ENCODE measurements at places on chromosomes 1 and 21. TPM values are rescaled to one million over a fixed set of nuclear protein-coding genes. Genes with fewer than 3 reads are reported as not detected.

DNA sequence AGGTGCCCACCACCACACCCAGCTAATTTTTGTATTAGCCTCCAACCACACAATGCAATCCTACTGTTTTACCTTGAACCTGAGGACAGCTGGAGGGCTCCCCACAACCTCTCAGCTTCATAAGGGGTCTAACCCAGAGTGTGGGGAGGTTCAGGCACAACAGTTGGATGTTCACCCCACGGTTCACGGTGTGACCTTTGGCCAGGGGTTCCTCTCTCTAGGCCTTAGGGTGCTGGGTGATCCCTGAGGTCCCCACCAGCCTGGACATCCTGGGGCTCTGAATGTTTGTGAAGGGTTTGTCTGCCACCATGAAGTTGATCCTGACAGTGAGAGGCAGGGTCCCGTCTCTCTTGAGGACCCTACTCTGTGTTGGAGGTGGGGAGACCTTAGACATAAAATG lies 3.9 kb downstream of the ACOT11 start:
- H3K27me3 ChIP-seq, result no peaks in the 10 kb centered on the region
- H3K4me3 ChIP-seq, result no peak overlapping the region
- peaks cover 33% of the 10 kb centered on the region for H3K4me1 ChIP-seq
- DNase-seq, result no peak
- no peaks in the 10 kb centered on the region for H3K36me3 ChIP-seq

DNA sequence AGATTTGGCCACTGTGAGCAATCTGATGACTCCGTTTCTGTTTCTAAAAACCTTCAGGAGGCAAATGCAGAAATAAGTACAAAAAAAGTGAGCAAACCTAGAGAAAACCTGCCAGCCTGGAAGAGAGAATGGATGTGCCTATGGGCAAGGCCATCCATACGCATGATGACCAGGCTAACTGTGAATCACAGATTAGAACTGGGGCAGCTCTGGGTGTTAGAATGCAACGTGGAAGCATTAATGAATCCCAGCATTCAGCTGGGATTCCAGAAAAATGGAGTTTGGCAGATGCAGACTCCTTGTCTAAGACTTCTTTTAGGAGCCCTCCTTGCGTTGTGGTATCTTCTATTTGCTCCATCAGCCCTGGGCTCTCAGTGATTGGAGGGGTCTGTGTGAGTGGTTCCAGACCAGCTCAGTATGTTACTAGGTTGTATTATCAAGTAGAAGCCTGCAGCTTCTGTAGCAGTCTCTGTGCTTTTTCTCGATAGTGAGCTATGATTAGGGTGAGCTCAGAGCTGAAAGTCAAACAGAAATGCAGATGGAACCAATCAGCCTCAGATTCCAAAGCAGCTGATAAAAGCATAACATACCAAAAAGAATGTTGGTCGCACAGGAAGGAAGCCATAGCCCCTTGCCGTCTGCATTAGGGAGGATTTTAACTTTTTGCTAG lies 154.0 kb downstream of the PSMG1 start:
- H3K4me3 ChIP-seq, result no peak overlapping the region
- no peak overlapping the region for H3K27ac ChIP-seq
- H3K27me3 ChIP-seq, result no peaks in the 10 kb centered on the region
- H3K36me3 ChIP-seq, result no peaks in the 10 kb centered on the region

- no peak for DNase-seq
- peaks cover 70% of the 10 kb centered on the region for H3K4me1 ChIP-seq
- H3K27ac ChIP-seq, result peak overlapping the region; percentile 99
Observed at GRCh38 chr1:161200421-161200991, 1.7 kb upstream of the ADAMTS4 start.

DNA sequence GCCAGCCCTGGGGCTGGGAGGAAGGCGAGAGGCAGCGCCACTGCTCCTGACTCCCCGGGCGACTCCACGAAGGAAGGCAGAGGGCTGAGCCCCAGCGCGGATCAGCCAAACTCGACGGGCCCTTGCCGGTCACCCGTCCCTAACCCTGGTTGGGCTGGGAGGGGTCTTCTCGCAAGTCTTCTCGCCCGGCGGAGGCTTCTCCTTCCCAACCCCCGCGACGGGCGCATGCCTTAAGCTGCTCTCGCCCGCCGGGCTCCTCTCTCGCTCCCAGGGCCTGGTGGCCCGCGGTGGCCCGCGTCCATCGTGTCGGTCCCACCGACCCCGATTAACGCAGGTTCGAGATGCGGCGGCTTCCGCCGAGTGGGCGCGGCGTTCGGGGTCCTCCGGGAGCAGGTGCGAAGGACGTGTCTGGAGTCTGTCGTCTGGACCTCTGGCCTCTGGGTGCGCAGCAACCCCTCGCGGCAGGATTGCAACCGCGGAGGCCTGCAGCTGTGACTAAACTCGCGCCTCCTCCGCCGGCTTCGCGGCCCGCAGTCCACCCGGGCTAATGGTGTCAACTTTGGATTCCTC lies 29.0 kb upstream of the PPM1J start:
- no peak overlapping the region for H3K27ac ChIP-seq
- peak overlapping the region; percentile 27 for H3K4me3 ChIP-seq
- H3K27me3 ChIP-seq, result peaks cover 40% of the 10 kb centered on the region

DNA sequence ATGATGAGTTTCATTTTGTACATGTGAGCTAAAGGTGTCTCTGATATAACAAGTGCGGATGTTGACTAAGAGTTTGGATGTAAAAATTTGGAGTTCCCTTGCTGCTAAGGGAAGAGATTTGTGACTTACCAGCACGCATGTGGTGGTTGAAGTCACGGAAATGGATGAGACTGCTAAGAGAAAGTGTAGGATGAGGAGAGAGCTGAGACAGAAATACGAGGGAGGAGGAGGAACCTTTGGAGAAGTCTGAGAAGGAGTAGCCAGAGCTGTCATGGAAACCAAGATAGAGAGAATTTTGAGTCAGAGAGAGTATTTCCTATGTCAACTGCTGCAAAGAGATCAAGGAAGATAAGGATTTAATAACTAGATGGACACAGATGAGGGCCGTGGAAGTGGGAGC lies 106.5 kb upstream of the COL24A1 start:
- no peak overlapping the region for H3K4me3 ChIP-seq
- DNase-seq, result no peak
- no peaks in the 10 kb centered on the region for H3K27me3 ChIP-seq
- H3K4me1 ChIP-seq, result no peaks in the 10 kb centered on the region

Gene BACH1
- total RNA-seq, result 66.1 TPM

DNA sequence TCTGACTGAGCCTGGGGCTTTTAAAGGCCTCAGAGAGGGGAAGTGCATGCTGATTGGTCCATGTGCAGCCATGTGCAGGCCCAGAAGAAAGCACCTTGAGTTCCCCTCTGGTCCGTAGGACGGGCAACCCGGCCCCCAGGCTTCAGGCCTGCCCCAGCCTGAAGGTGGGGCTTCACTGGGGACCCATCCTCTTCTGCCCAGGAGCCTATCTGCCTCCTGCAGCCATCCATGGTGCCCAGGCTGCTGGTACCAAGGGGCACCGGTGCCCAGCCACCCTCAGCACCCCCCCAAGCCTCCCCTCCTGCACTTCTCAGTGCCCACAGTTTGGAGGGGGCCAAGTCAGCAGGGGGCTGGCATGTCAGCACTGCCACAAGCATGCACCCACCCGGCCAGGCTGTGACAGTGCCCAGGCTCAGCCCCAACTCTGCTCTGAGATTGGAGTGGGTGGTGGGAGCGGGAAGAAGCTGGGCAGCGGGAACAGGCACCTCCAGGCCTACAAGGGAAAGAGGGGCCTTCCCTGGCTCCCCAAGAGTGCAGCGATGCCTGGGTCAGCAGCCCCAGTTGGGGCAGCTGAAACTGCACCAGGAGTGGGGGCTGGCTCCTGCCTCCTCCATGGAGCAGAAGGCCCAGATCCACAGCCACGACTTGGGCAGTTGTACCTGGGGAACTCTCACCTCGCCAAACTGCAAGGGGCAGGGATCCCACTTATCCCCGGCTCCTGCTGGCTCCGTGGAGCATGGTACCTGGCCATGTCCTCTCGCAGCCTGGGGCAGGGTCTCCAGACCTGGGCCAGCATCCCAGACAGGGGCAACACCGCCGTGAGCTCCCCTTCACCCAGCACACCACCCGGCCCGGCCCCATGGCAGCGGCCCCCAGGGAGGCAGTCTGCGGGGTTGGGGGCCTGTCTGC lies 11.7 kb downstream of the COL6A2 start:
- no peak overlapping the region for H3K27ac ChIP-seq
- no peak overlapping the region for H3K4me3 ChIP-seq
- DNase-seq, result no peak

DNA sequence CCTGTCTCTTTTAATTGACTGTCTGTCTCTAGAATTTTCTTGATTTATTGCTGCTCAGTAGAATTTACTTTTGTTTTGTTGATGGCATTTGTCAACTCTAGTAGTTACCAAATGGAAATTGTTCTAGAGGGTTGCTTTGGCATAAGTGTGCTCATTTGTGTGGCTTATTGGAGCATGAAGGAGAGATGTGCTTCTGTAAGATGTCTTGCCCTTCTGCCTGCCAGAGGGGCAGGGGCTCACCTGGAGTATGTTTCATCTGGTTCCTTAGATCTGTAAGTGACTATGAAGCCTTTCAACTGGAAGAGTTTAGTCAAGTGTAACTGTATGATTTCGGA lies 345.5 kb downstream of the DISC1 start:
- no peak overlapping the region for H3K27ac ChIP-seq
- no peaks in the 10 kb centered on the region for H3K27me3 ChIP-seq
- no peak for DNase-seq
- H3K4me3 ChIP-seq, result no peak overlapping the region

GRCh38 chr21:35506771-35507170 lies 457.7 kb upstream of the RUNX1 start:
- no peaks in the 10 kb centered on the region for H3K36me3 ChIP-seq
- H3K27me3 ChIP-seq, result no peaks in the 10 kb centered on the region
- DNase-seq, result no peak

- DNase-seq, result no peak
- no peak overlapping the region for H3K27ac ChIP-seq
- no peaks in the 10 kb centered on the region for H3K4me1 ChIP-seq
- H3K4me3 ChIP-seq, result no peak overlapping the region
- H3K36me3 ChIP-seq, result no peaks in the 10 kb centered on the region
Observed at GRCh38 chr1:184843732-184844495, 89.3 kb upstream of the EDEM3 start.

GRCh38 chr1:182351790-182352364 lies 39.7 kb downstream of the GLUL start:
- DNase-seq, result no peak
- H3K36me3 ChIP-seq, result no peaks in the 10 kb centered on the region
- H3K4me1 ChIP-seq, result no peaks in the 10 kb centered on the region
- no peaks in the 10 kb centered on the region for H3K27me3 ChIP-seq

DNA sequence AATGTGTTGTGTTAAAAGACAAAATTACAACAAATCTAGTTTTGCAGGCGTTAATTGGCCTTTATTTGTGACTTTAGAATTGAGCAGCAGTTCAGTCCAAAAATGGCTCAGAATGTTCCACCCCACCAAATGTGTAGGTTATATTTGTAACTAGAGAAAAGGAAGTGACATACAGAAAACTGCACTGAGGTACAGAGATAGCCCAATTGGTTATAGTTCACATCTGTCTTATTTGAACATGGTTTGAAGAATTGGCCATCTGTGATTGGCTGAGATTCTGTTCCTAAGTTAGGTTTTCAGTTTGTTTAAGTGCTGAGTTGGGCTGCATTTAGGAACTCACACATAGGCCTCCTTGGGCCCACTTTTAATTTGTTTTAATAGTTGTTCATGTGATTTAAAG lies 12.0 kb upstream of the FMO2 start:
- H3K36me3 ChIP-seq, result no peaks in the 10 kb centered on the region
- no peak overlapping the region for H3K4me3 ChIP-seq
- H3K27me3 ChIP-seq, result no peaks in the 10 kb centered on the region
- no peaks in the 10 kb centered on the region for H3K4me1 ChIP-seq
- DNase-seq, result no peak
- H3K27ac ChIP-seq, result no peak overlapping the region

GRCh38 chr1:237814319-237814924 lies 76.3 kb downstream of the ZP4 start:
- no peaks in the 10 kb centered on the region for H3K4me1 ChIP-seq
- H3K4me3 ChIP-seq, result no peak overlapping the region
- no peak overlapping the region for H3K27ac ChIP-seq
- no peaks in the 10 kb centered on the region for H3K36me3 ChIP-seq
- no peak for DNase-seq
- no peaks in the 10 kb centered on the region for H3K27me3 ChIP-seq

Gene PLA2G2A
- total RNA-seq, result not detected

- H3K27me3 ChIP-seq, result no peaks in the 10 kb centered on the region
- H3K4me1 ChIP-seq, result no peaks in the 10 kb centered on the region
- H3K36me3 ChIP-seq, result no peaks in the 10 kb centered on the region
- no peak for DNase-seq
- H3K4me3 ChIP-seq, result no peak overlapping the region
Observed at GRCh38 chr21:35249636-35250035, 200.5 kb upstream of the RUNX1 start.

DNA sequence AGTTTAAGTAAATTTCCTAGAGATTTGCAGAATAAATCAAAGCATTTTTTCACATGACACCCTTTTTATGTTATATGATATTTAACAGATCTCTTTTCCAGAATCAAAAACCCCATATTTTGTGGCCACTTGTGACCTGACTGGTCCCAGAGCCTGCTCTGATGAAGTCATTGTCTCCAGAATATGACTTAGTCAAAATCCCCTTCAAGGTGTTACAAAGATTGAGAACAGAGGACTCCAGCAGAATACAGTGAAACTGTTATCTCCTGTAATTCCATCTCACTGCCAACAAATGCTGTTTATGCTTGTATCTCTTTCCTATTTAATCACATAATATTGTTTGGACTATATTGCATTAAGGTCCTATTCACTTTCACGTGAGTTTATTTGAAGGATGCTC lies 25.6 kb downstream of the RGS1 start:
- H3K4me3 ChIP-seq, result no peak overlapping the region
- DNase-seq, result no peak
- no peak overlapping the region for H3K27ac ChIP-seq
- no peaks in the 10 kb centered on the region for H3K4me1 ChIP-seq
- H3K27me3 ChIP-seq, result no peaks in the 10 kb centered on the region

GRCh38 chr1:214234635-214235025 lies 46.3 kb upstream of the SMYD2 start:
- H3K4me3 ChIP-seq, result no peak overlapping the region
- H3K36me3 ChIP-seq, result no peaks in the 10 kb centered on the region
- H3K27ac ChIP-seq, result no peak overlapping the region

Gene GSTM1
- not detected for total RNA-seq

Gene SPRR2F
- total RNA-seq, result not detected

GRCh38 chr1:207034998-207035397 lies 2.4 kb upstream of the C1orf116 start:
- no peaks in the 10 kb centered on the region for H3K36me3 ChIP-seq
- no peak for DNase-seq
- no peak overlapping the region for H3K27ac ChIP-seq
- H3K4me3 ChIP-seq, result no peak overlapping the region
- H3K4me1 ChIP-seq, result no peaks in the 10 kb centered on the region

Gene LRRC38
- total RNA-seq, result 1.7 TPM

- H3K4me3 ChIP-seq, result no peak overlapping the region
- DNase-seq, result no peak
- H3K4me1 ChIP-seq, result no peaks in the 10 kb centered on the region
Observed at GRCh38 chr1:168583571-168583970, 7.2 kb downstream of the XCL1 start.

Gene TBX19
- total RNA-seq, result 0.50 TPM

Gene CYP4A22
- total RNA-seq, result 0.22 TPM

All from spinal cord (tissue), 10 donors.